ENCODE measurements at places on chromosomes 7 and 10.
A peak's percentile ranks its signal among the peaks of the same experiment; 100 is the strongest.

GRCh38 chr10:79259834-79260233 lies 87.4 kb upstream of the PPIF start:
- no peak overlapping the region for H3K4me3 ChIP-seq
- H3K27ac ChIP-seq: peak overlapping the region; percentile 39
- DNase-seq: no peak
- H3K36me3 ChIP-seq: no peaks in the 10 kb centered on the region
- H3K27me3 ChIP-seq: no peaks in the 10 kb centered on the region

DNA sequence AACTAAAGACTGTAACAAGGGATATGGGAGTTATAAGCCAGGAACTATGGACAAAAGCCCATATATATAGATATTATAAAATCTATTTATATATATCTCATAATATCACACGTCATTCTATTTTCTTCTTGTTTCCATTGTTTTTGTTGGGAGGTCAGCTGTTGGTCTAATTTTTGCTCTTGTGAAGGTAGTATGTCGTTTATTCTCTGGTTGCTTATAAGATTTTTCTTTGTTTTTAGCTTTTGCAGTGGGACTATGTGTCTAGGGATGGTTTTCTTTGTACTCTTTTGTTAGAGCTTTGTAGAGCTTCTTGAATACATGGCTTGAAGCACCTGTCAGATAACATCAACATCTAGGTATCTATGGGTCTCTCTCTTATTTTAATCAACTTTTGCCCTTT lies 14.0 kb downstream of the ARL4A start:
- DNase-seq: no peak
- H3K4me1 ChIP-seq: peaks cover 3% of the 10 kb centered on the region
- H3K4me3 ChIP-seq: no peak overlapping the region
- no peaks in the 10 kb centered on the region for H3K27me3 ChIP-seq
- peaks cover 2% of the 10 kb centered on the region for H3K36me3 ChIP-seq
- H3K27ac ChIP-seq: no peak overlapping the region

- peaks cover 18% of the 10 kb centered on the region for H3K4me1 ChIP-seq
- H3K4me3 ChIP-seq: no peak overlapping the region
- peak overlapping the region; percentile 85 for H3K27ac ChIP-seq
- peak; percentile 40 for DNase-seq
- no peaks in the 10 kb centered on the region for H3K36me3 ChIP-seq
Observed at GRCh38 chr10:73644015-73644743, 2.9 kb upstream of the MYOZ1 start.

DNA sequence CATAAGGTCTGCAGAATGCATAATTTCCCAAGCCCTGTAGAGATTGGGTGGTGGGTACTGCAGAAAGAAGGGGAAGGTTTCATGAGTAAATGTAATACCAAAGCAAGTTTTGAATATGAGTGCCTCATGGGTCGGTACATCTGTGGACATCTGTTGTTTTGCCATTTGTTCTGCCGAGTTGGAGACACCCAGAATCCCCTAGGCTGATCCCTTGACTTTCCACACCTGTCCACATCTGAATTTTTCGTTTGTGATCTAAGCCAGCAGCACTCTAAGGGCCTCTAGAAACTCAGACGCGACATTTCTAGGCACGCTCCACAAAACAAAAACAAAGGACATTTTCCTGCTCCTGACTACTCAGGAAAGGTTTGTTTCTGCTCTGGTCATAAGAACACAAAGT lies 11.7 kb upstream of the SLF2 start:
- H3K4me3 ChIP-seq: no peak overlapping the region
- H3K4me1 ChIP-seq: peaks cover 5% of the 10 kb centered on the region
- H3K36me3 ChIP-seq: peaks cover 9% of the 10 kb centered on the region
- no peak for DNase-seq
- H3K27me3 ChIP-seq: peaks cover 40% of the 10 kb centered on the region

GRCh38 chr7:3408814-3409595 lies 108.0 kb downstream of the SDK1 start:
- peaks cover 8% of the 10 kb centered on the region for H3K4me1 ChIP-seq
- H3K27ac ChIP-seq: no peak overlapping the region
- DNase-seq: no peak
- H3K4me3 ChIP-seq: no peak overlapping the region
- H3K27me3 ChIP-seq: peaks cover 75% of the 10 kb centered on the region

GRCh38 chr7:76048668-76048988 lies 722 bp downstream of the MDH2 start:
- H3K4me3 ChIP-seq: peak overlapping the region; percentile 97
- H3K27me3 ChIP-seq: no peaks in the 10 kb centered on the region
- peaks cover 35% of the 10 kb centered on the region for H3K4me1 ChIP-seq
- H3K36me3 ChIP-seq: peaks cover 4% of the 10 kb centered on the region

DNA sequence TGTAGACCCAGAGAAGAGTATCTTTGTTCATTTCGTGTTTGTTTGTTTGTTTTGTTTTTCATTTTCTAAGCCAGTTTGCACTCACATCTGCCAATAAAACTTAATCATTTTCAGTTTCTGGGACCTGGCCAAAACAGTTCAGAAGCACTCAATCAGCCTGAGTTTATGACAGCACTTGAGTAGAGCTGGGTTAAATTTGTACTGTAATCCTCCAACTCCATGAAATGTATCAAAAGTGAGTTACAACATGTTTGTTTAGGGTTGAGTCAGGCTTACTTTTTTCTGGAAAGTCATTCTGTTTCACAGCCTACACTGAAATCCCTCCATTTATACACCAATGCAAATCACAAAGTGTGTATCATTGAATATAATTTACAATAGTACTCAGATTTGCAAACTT lies 91.9 kb downstream of the ZWINT start:
- H3K27me3 ChIP-seq: no peaks in the 10 kb centered on the region
- H3K4me1 ChIP-seq: no peaks in the 10 kb centered on the region
- no peak overlapping the region for H3K27ac ChIP-seq
- no peak for DNase-seq
- H3K4me3 ChIP-seq: no peak overlapping the region

- no peak overlapping the region for H3K4me3 ChIP-seq
- peaks cover 3% of the 10 kb centered on the region for H3K4me1 ChIP-seq
- no peaks in the 10 kb centered on the region for H3K36me3 ChIP-seq
- H3K27ac ChIP-seq: no peak overlapping the region
Observed at GRCh38 chr7:70542750-70543376, 589.1 kb upstream of the GALNT17 start.

DNA sequence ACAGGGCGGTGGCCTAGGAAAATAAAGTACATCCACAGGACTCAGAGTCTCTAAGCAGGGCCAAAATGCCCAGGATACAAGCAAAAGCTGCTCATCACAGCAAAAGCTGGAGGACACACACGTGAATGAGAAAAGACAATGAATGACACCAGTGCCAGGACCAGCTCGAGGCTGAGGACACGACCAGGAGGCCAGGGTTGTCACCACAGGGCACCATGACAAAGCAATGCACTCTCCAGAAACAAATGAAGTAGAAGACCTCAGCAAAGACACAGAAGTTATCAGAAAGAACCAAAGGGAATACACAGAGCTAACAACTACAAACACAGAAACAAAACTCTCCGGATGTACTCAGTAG lies 92.1 kb downstream of the FOXL3 start:
- no peaks in the 10 kb centered on the region for H3K27me3 ChIP-seq

GRCh38 chr7:130488392-130489139 lies 3.3 kb upstream of the MEST start:
- DNase-seq: no peak
- no peak overlapping the region for H3K27ac ChIP-seq
- peaks cover 5% of the 10 kb centered on the region for H3K36me3 ChIP-seq
- peak overlapping the region; percentile 9 for H3K4me3 ChIP-seq

GRCh38 chr7:127655720-127656119 lies 3.7 kb downstream of the SND1 start:
- no peak overlapping the region for H3K4me3 ChIP-seq
- H3K4me1 ChIP-seq: peaks cover 72% of the 10 kb centered on the region
- no peak for DNase-seq

- H3K4me1 ChIP-seq: peaks cover 5% of the 10 kb centered on the region
- H3K4me3 ChIP-seq: no peak overlapping the region
- H3K27ac ChIP-seq: no peak overlapping the region
- DNase-seq: no peak
Observed at GRCh38 chr7:105776068-105776790, 100.2 kb downstream of the ATXN7L1 start.

DNA sequence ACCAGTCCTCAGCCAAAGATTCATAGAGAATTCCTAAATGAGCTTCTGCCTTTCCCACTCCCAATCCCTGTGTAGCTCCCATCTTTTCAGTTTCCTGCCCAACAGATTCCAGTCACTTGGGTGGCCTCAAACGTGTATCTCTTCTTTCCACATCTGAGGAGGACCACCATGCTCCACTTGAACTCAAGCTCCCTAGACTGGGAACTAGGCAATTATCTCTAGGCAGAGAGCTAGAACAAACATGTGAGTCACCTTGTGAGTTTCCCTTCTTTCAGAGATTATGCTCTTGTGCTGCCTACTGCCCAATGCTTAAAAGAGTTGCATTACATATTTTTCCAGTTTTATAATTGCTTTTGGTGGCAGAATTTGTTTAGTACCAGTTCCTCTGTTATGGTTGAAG lies 178.0 kb downstream of the MDFIC start:
- no peaks in the 10 kb centered on the region for H3K36me3 ChIP-seq
- H3K4me3 ChIP-seq: no peak overlapping the region
- H3K4me1 ChIP-seq: peaks cover 10% of the 10 kb centered on the region
- H3K27ac ChIP-seq: no peak overlapping the region

- no peak overlapping the region for H3K27ac ChIP-seq
- H3K27me3 ChIP-seq: peaks cover 2% of the 10 kb centered on the region
- H3K36me3 ChIP-seq: peaks cover 10% of the 10 kb centered on the region
- no peak overlapping the region for H3K4me3 ChIP-seq
- H3K4me1 ChIP-seq: peaks cover 28% of the 10 kb centered on the region
Observed at GRCh38 chr10:69446650-69447151, 4.6 kb upstream of the TSPAN15 start.

DNA sequence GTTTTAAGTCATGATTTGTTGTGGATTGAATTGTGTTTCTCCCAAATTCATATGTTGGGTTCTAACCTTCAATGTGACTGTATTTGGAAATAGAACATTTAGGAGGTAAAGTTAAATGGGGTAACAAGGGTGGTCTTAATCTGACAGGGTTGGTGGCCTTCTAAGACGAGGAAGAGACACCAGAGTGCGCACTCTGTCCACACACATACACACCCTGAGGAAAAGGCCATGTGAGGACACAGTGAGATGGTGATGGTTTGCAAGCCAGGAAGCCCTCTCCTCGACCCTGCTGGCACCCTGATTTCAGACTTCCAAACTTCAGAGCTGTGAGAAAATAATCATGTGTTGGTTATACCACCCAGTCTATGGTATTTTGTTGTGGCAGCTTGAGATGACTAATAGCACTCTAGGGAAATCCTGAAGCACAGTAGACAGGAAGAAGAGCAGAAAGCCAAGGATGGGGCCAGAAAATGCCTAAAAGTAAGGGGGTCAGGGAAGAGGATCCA lies 28.0 kb upstream of the SEM1 start:
- H3K4me3 ChIP-seq: no peak overlapping the region
- H3K27me3 ChIP-seq: peaks cover 42% of the 10 kb centered on the region
- DNase-seq: no peak
- no peak overlapping the region for H3K27ac ChIP-seq

DNA sequence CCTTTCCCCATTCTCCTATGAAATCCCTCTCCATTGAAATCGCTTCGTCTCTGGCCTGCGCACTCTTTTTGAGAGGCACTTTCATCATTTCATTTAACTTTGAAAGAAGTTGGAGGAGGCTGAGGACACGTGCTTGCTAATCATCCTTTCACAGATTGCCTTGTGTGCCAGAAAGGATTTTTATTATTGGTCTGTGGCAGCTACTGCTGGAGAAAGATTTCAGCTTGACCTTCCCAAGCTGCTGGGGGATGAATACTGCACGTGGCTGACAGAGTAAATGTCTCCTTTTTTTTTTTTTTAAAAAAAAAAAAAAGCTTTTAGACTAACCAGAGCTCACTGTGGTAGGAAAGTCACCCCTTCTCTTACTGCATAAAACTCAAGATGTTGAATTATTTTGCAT lies 44.2 kb upstream of the KCNIP2 start:
- H3K4me1 ChIP-seq: peaks cover 9% of the 10 kb centered on the region
- H3K27me3 ChIP-seq: no peaks in the 10 kb centered on the region

- peaks cover 14% of the 10 kb centered on the region for H3K36me3 ChIP-seq
- no peak for DNase-seq
- no peak overlapping the region for H3K4me3 ChIP-seq
- H3K27me3 ChIP-seq: no peaks in the 10 kb centered on the region
- peaks cover 54% of the 10 kb centered on the region for H3K4me1 ChIP-seq
Observed at GRCh38 chr10:11173042-11173441, 155.4 kb downstream of the CELF2 start.

- no peak overlapping the region for H3K27ac ChIP-seq
- DNase-seq: no peak
- H3K4me1 ChIP-seq: peaks cover 9% of the 10 kb centered on the region
- no peak overlapping the region for H3K4me3 ChIP-seq
- H3K27me3 ChIP-seq: peaks cover 42% of the 10 kb centered on the region
- peaks cover 4% of the 10 kb centered on the region for H3K36me3 ChIP-seq
Observed at GRCh38 chr10:75776738-75777504, 345.5 kb downstream of the LRMDA start.

DNA sequence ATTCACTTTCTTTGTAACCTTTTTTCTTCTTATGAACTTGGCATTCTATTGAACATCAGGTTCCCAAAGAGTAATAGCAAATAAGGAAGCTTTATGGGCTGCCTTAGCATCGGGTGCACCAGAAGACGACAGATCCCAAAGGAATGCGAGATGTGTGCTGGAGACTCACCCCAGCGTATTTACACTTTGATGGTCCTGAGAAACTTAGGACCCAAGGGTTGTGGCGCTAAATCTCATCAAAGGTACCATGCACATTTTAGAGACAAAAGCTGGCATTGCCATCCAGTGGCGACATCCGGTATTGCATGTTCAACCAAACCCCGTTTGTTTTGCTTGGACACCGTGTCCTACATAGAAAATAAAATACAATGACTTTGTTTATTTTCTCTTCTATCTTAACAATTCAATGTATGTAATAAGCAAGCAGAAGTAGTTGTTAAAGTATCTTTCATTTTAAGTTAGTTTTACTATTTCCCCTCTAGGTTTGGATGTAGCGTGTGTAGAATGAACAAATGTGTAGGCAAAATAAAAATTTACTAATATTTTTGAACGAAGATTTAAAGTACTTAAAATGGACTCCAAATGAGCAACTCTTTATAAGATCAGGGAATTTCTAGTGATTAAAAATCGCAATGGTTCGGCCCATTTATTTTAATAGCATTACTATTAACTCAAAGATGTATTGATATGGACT lies 1154.8 kb downstream of the GATA3 start:
- H3K4me3 ChIP-seq: no peak overlapping the region
- H3K4me1 ChIP-seq: no peaks in the 10 kb centered on the region
- peak; percentile 40 for DNase-seq

DNA sequence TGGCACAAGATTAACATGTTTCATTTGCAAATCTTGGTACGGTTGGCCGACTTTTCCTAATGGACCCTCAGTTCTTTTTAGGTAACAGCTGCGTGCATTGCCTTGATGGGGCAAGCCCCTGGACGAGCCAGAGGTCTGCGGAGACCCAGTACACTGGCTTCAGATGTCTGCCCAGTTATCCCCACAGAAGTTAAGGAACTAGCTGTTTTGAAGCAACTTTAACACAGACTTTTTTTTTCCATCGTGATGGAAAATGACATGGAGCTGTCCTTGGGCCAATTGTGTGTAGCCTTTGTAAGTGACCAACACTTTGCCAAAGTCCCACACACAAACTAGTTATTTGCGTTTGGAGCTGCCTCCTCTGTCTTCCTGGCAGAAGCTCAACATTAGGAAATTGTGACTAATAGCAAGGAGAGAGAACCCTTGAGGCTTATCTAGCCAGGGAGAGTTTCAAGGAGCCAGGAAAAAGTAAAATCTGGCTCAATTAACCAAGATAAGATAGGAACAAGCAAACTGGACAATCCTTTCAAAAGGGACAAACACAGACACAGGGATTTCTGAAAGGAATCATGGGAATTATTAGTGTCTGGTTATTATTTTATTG lies 99.6 kb upstream of the BMPER start:
- H3K27me3 ChIP-seq: no peaks in the 10 kb centered on the region
- DNase-seq: no peak

All from T-helper 17 cell (primary cell).